ENCODE measurements at places on chromosomes 7 and 10. TPM values are rescaled to one million over a fixed set of nuclear protein-coding genes. Genes with fewer than 3 reads are reported as not detected.
A peak's percentile ranks its signal among the peaks of the same experiment; 100 is the strongest.

GRCh38 chr7:48144291-48144768 lies 26.9 kb upstream of the ABCA13 start:
- peaks cover 23% of the 10 kb centered on the region for H3K4me1 ChIP-seq
- DNase-seq = peak; percentile 55
- peak overlapping the region; percentile 91 for H3K27ac ChIP-seq
- H3K36me3 ChIP-seq = no peaks in the 10 kb centered on the region

The OR2A5 gene
- total RNA-seq = not detected

The VAX1 gene
- total RNA-seq = not detected

DNA sequence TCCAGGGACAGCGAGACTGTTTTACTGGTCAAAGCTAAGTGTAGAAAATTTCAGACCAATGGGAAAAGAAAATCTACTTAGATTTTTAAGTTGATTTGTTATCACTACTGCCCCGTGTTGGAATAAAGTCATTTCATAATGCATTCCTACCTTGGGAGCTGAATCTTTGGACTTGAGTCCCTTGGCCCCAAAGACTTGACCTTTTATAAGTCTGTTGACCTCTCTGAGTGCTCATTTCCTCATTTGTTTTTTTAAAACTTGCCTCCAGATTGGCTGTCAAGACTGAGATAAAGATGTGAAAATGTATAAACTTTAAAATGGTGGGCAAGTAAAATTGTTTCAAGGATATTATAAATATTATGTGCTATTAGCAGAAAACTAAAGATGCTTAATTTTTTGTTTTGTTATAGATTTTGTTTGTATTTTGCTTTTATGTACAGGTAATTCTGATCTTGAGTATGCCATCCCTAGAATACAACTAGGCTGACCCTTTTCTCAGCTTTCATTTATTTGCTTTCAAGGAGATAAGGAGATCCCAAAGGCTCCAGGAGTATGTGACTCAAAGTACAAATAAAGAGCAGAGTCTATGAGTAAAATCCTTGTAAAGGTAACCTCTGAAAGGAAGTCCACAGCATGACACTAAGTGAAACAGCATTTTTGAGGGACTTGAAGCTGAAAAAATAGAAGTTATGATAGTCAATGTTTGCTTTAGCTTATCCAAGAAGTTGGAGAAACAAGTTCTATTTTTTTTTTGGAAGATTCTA lies 54.6 kb downstream of the TMEM26 start:
- no peak overlapping the region for H3K4me3 ChIP-seq
- H3K27me3 ChIP-seq = no peaks in the 10 kb centered on the region
- H3K27ac ChIP-seq = peak overlapping the region; percentile 8
- H3K36me3 ChIP-seq = no peaks in the 10 kb centered on the region

GRCh38 chr10:71334221-71334791 lies 15.2 kb downstream of the SLC29A3 start:
- H3K27ac ChIP-seq = no peak overlapping the region
- H3K4me1 ChIP-seq = peaks cover 13% of the 10 kb centered on the region
- no peaks in the 10 kb centered on the region for H3K27me3 ChIP-seq
- DNase-seq = no peak
- no peak overlapping the region for H3K4me3 ChIP-seq
- no peaks in the 10 kb centered on the region for H3K36me3 ChIP-seq

Data from transverse colon (tissue), 4 donors.